HuH-7 (cell line): ENCODE measurements at places on chromosomes 1 and 21.

DNA sequence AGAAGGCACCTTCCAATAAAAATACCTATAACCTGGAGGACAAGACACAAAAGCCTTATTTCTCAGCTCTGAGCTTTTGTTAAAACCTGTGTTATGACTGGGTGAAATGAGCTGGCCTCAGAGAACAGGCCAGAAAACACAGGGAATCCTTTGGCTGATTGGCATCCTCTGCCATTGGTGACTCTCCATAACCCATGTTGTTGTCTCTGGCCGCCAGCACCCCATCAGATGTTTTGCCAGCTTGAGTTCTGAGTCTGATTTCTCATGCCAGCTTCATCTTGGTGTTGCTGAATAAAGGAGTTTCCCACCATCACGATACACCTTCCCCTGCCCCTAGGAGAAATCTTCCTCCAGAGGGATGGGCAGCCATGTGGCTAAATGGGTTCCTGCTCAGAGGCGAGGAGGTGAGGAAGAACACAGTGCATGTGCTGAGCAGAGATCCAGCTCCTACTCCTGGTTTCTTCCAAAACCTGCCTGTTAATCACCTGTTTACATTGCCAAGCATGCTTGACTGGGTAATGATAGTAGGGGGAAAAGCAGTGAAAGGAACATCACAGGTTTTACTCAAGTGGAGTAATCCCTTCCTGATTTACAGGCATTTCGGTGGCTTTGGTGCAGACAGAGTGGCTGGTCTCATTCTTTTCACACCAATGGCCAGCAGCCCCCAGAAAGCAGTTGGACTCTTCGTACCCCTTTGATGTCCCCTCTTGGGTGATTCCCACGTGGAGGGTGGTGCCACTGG is 109.8 kb downstream of the ROR1 start:
- no peak for DNase-seq

DNA sequence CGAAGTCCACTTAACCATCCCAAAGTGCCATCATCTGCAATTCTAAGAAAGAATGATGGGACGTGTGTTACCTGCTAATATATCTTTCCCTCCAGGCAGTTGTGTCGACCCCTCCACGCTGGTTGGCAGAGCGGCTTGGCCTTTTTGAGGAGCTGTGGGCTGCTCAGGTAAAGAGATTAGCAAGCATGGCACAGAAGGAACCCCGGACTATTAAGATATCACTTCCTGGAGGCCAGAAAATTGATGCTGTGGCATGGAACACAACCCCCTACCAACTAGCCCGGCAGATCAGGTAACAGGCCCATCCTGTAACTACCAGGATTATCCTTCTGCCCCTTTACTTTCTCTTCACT is 520 bp downstream of the TARS2 start:
- DNase-seq = no peak

- no peak for DNase-seq
Observed at GRCh38 chr1:145936247-145936646, 9.0 kb upstream of the RBM8A start.

- DNase-seq = peak; percentile 34
Observed at GRCh38 chr1:8004803-8005573, 21.1 kb downstream of the ERRFI1 start.

DNA sequence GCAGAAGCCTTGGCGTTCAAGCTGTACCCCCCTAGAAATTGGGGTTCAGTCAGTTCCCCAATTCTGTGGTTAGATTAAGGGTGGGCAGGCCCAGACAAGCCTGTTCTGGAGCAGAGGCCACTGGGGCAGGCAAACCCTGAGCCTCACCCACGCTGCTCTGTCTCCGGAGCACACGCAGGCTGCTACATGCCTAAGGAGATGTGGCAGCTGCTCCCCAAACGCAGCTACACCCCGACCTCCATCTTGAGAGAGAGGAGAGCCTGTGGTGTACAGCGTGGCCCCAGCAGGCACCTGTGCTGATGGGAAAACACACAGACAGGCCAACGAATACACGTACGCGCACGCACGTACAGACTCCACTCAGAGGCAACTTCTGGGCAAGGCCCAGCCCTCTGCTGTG is 33.9 kb upstream of the GRHL3 start:
- DNase-seq = no peak

GRCh38 chr1:150967936-150968335 is 6.7 kb downstream of the CERS2 start:
- no peak for DNase-seq

- DNase-seq = peak; percentile 27
Observed at GRCh38 chr1:65114322-65114721, 33.7 kb upstream of the AK4 start.
